ENCODE measurements at places on chromosomes 1 and 21. TPM values are rescaled to one million over a fixed set of nuclear protein-coding genes. Genes with fewer than 3 reads are reported as not detected.

The CFAP74 gene
- not detected for total RNA-seq

The HHIPL2 gene
- total RNA-seq: not detected

The COPA gene
- 377 TPM for total RNA-seq

The RSPO1 gene
- not detected for total RNA-seq

The ZNF593OS gene
- total RNA-seq: not detected

The HSD11B1 gene
- 0.28 TPM for total RNA-seq

The NUDT4B gene
- 19.9 TPM for total RNA-seq

The LENEP gene
- not detected for total RNA-seq

The RIPPLY3 gene
- not detected for total RNA-seq

The FAM177B gene
- not detected for total RNA-seq

The SPATC1L gene
- total RNA-seq: 3.8 TPM

The SUSD4 gene
- total RNA-seq: 2.7 TPM

The PARS2 gene
- 6.3 TPM for total RNA-seq

The RPTN gene
- not detected for total RNA-seq

The CFHR2 gene
- not detected for total RNA-seq

The CR1L gene
- total RNA-seq: not detected

The NGF gene
- 12.5 TPM for total RNA-seq

The BRINP3 gene
- under 0.01 TPM for total RNA-seq

The FMOD gene
- 0.18 TPM for total RNA-seq

The OR2L5 gene
- total RNA-seq: not detected

The PGBD5 gene
- total RNA-seq: 0.28 TPM

The KLHDC7A gene
- total RNA-seq: not detected

The COL16A1 gene
- total RNA-seq: 34.2 TPM

The DPT gene
- total RNA-seq: not detected

The NBPF10 gene
- total RNA-seq: 1.4 TPM

The BMP8B gene
- total RNA-seq: not detected

The LEFTY2 gene
- total RNA-seq: not detected

The NDUFV3 gene
- 62.5 TPM for total RNA-seq

The INSRR gene
- total RNA-seq: not detected

The SPRR2E gene
- not detected for total RNA-seq

The CHI3L2 gene
- 0.18 TPM for total RNA-seq

The ADCY10 gene
- total RNA-seq: under 0.01 TPM

The ICOSLG gene
- under 0.01 TPM for total RNA-seq

The LCK gene
- total RNA-seq: not detected

The SYT6 gene
- not detected for total RNA-seq

The FAM72C gene
- total RNA-seq: 0.83 TPM

The HES2 gene
- not detected for total RNA-seq

The IL10RB gene
- total RNA-seq: 45.2 TPM
